Stimulated activated CD4-positive, alpha-beta T cell treated with anti-CD3 and anti-CD28 coated beads, Interleukin-12 subunit alpha, Interleukin-12 subunit beta, amount 100 ng/mL, for 48 hours (primary cell): ENCODE measurements at places on chromosomes 1 and 21.
A peak's percentile ranks its signal among the peaks of the same experiment; 100 is the strongest.

DNA sequence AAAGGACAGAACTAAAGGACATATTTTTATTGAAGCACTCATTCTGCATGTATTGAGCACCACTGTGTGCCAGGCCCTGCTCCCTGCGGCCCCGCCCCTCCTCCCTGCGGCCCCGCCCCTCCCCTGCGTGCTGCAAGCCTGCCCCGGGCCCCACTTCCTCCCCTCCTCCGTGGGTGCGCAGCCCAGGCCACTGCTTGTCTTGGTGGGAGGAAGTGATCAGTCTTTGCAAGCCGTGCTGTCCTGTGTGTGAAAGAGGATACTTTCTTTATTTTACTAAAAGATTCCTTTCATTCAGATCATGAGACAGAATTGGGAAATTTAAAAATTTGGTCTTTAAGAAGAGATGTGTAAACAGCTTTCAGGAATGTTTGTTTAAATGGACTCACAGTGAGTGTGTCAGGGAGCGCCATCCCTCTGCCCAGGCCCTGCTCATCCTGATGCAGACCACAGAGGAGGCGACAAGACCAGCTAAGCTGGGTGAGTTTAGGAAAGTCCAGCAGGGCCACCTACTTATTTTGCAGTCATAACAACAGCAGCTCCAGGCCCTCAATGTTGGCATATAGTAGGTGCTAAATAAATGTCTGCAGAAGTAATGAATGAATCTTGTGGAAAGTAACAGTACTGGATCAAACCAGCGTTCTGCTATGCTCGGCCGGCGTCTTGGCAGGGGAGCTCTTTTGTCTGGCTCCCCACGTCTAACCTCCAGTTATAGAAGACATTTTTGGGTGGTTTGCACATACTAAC is 88.3 kb upstream of the SELENON start:
- DNase-seq, result peak; percentile 35

GRCh38 chr1:160024195-160024905 is 7.4 kb downstream of the PIGM start:
- DNase-seq, result no peak

GRCh38 chr1:41714638-41715389 is 203.9 kb downstream of the HIVEP3 start:
- no peak for DNase-seq

DNA sequence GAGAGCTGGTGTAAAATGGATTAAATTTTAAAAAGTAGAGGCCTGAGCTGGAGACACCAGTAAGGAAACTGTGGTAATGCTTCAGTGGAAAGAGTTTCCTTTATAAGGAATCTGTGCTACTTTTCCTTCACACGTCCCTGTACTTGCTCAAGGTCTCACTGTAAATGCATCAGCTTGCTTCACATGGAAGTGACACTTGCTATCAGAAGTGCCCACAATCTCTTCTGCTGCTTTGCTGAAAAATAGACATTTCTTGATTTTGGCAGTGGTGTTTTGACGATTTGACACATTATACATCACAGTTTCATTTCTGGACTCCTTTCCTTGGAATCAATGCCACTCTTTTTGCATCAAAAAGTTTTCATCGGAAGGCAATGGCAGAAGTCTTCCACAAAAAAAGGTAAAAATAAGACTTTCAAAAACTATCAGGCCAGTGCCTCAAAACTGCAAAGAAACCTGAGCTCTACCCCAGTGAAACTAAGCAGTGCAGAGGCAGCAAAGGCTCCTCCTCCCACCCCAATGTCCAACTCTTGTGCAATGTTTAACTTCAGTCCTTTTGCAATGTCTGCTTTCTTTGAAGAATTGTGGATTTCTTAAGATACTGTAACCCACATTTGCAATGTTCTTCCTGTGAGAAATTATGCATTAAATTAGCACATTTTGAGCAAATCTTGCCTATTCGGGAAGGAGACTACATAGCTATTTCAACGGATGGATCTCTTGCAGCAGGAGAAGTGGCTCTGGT is 18.4 kb upstream of the TSPAN2 start:
- no peak for DNase-seq

GRCh38 chr1:147084273-147085096 is 87.8 kb downstream of the PRKAB2 start:
- DNase-seq, result peak; percentile 81

DNA sequence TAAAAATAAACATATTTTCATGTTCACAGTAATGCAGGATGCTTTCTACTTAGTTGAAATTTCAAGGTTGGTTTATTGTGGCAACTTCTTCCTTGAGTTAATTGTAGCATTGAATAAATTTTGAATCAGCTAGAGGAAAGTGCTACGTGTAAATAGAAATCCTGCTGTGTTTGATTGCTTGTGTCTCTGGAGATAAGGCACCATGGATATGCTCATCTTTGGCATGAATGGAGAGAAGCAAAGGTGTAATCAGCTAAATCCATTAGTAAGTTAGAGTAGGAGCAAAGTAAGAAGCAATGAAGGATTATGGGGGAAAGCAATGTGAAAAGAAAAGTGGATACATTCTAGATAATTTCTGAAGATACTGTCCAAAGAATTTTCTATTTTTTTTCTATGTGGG is 331.1 kb downstream of the PTPRC start:
- DNase-seq, result no peak

DNA sequence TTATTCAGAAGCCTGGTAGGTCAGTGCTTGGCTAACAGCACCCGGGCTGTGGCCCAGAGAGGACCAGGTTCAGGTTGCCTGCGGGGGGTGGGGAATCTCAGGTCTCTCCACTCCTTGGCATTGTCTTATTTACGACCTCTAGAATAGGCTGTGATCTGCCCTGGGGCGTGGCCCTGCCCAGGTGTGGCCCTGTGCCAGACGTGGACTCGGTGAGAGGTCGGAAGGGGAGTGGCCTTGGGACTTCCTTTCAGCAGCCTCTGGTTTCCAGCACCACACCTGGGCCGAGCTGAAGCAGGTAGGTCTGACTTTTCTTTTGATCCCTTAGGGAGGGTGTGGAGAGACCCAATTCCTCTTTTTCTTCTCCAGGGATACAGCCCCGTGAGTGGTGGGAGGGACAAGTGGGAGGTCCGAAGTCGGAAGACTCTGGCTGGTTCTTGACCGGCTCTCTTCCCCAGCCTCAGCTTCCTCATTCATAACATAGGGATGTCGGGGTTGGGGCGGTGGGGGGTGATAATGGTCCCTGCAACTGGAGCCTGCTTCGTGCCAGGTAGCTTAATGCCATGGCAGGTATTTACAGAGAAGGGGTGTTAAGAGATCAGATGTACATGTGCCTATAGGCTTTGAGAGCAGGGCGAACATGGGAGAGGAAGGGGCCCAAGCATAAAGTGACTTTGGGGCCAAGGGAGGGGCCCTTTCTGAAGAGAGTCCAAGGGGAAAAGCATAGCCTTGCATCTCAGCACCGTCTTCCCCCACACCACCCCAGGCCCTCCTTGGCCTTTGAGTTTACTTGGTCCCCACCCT is 16.5 kb downstream of the ACOT11 start:
- no peak for DNase-seq

GRCh38 chr1:44108971-44109370 is 9.7 kb upstream of the KLF17 start:
- DNase-seq, result no peak

DNA sequence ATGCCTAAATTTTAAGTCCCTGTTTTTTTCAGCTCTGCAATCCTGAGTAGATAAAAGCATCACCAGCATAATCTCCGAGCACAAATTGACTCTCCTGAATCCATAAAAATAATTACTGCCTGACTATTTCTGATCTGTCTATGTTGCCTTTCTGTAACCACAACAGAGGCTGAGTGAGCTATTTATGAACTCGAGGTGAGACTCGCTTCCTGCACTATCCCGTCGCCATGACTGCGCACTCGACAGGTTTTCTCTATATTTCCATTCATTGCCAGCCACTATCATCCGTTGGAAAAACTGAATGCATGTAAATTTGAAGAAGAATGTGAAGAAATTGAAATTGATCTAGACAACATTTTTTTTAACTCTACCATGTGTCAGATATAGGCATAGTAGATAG is 897.2 kb downstream of the ADGRL2 start:
- DNase-seq, result no peak

DNA sequence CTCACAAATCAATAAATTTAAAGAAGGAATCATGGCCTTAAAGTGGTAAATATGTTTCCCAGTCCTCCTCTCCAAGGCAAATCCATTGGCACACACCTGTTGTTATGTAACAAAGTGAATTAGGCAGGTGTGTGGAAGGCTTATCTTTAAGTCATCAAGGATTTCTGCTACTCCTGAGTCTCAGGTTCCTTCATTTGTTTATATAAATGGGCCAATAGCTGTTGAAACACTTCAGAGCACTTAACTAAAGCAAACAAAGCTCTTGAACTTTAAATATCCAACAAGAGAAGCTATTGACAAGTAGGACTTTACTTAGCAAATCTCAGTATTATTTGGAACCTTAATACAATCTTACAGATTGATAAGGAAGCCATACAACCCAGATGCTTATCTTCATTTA is 99.3 kb upstream of the ESRRG start:
- DNase-seq, result no peak

DNA sequence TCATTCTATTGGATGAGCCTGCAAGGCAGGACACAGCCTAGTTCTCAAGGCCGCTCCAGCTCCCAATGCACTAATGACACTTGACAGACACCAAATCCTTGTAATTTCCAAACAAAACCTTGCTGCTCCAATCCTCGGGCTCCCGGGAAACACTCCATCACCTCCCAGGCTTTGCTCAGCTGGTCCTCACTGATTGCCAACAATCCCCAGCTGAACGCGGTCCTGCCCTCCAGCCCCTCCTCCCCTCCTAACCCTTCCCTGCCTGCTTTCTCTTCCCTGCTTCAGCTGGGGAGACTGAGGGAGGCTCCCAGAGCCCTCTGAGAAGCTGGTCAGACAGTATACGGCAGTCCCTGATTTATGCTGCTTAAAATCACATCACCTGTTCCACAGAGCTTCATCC is 114.4 kb upstream of the TNR start:
- no peak for DNase-seq

- DNase-seq, result no peak
Observed at GRCh38 chr1:39700348-39700747, 9.1 kb upstream of the HPCAL4 start.

GRCh38 chr1:101264697-101265096 is 27.9 kb downstream of the S1PR1 start:
- no peak for DNase-seq

DNA sequence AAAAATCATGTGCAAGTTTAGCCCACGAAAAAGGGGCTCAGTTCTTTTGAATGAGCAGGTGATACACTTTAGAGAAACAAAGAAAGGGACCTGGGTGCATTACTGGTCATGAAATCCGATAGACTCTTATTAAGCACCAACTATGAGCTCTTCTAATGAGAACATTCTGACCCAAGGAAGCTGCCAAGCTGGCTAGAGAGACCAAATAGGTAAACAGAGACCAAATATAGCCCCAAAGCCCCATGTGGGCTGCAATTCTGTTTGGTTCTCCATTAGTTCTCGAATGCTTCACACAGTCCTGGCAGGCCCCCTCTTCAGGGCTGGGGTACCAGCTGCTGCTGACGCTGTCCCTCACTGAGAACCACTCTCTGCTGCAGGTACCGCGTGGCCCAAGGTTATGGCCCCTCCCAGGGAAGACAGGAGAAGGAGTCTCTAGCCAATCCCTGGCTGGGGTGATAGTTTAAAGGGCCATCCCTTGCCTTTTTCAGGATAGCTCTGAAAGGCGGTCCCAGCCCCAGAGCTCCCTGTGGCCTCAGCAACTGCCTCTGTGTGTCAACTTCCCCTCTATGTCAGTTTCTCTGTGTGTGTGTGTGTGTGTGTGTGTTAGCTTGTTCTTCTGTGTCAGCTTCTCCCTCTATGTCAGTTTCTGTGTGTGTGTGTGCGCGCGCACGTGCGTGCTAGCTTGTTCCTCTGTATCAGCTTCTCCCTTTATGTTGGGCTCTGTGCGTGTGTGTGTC is 7.1 kb upstream of the UBXN10 start:
- no peak for DNase-seq

GRCh38 chr21:14600569-14601297 is 54.6 kb upstream of the SAMSN1 start:
- no peak for DNase-seq

- no peak for DNase-seq
Observed at GRCh38 chr1:103162360-103162759, 54.0 kb upstream of the COL11A1 start.

DNA sequence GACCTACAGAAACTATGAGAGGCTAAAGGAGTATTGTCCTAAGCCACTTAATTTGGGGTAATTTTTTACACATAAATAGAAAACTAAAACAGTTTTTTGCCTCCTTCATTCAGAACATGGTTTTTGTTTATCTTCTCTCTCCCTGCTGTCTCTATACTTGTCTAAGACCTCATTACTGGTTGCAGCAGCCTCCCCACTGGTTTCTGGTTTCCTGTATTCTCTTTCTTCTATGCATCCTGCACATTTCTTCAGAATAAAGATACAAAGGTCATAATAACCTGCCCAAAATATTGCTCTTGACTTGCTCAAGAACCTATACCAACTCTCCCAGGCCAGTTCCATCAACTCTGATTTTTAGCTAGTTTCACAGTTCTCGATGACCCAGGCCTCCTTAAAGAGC is 19.8 kb upstream of the BOLA1 start:
- DNase-seq, result no peak

DNA sequence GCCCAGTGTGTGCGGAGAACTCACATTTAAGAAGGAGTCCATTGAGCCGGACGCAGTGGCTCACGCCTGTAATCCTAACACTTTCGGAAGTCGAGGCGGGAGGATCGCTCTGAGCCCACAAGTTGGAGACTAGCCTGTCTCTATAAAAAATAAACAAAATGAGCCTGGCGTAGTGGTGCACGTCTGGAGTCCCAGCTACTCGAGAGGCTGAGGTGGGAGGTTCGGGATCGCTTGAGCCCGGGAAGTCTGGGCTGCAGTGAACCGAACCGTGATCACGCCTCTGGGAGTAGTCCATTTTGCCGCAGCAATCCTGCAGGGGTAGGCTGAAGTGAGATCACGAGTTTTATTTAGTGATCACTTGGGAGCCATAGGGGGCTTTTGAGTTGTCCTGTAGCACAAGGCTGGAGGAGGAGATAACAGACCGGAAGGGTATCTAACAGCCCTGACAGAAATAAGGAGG is 497 bp upstream of the FUCA1 start:
- no peak for DNase-seq

DNA sequence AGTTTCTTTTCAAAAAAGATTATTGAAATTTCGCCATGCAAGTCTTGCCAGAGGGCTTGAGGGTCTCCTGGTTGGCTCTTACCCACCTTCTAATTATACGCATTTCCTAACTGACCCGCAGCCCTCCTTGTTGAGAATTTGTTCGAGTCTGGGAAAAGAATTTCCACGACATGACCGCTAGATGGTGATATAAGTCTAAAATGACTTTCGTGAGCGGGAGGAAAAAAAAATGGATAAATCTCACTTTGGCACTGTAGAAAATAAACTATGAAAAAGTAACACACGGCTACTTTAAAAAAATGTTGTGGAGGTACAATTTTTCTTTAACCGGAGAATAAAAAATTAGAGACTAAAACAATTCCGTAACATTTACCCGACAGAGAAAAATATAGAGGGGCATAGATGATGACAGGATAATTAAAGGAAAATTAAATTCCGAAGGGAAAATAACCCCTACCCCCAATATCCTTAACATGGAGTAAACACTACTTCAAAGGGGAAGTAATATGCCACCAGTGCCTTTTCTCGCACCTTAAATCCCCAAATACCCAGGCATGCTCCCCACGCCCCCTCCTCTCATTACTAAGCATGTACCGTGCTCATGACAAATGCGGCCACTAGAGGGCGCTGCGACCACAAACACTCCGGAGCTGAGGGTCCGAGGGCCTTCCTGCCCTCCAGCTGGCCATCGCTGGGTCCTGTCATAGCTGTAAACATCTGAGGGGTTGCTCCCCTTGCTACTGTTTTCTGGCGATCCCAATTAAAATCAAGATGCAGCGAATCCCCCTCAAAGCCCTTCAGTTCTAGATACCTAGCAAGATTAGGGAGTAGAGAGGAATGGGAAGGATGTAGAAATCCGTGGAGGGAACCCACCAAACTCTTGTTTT is 266.9 kb downstream of the ASTN1 start:
- DNase-seq, result no peak

GRCh38 chr1:182388392-182389134 is 3.0 kb downstream of the GLUL start:
- no peak for DNase-seq
